Stimulated activated CD8-positive, alpha-beta memory T cell treated with anti-CD3 and anti-CD28 coated beads, Interleukin-7, amount 100 ng/mL, for 24 hours (primary cell): ENCODE measurements at places on chromosomes 5 and 9.

- DNase-seq: no peak
Measured at GRCh38 chr9:2628919-2629318, 7.3 kb downstream of the VLDLR start.

GRCh38 chr5:77210964-77211690 is 647 bp downstream of the PDE8B start:
- no peak for DNase-seq

DNA sequence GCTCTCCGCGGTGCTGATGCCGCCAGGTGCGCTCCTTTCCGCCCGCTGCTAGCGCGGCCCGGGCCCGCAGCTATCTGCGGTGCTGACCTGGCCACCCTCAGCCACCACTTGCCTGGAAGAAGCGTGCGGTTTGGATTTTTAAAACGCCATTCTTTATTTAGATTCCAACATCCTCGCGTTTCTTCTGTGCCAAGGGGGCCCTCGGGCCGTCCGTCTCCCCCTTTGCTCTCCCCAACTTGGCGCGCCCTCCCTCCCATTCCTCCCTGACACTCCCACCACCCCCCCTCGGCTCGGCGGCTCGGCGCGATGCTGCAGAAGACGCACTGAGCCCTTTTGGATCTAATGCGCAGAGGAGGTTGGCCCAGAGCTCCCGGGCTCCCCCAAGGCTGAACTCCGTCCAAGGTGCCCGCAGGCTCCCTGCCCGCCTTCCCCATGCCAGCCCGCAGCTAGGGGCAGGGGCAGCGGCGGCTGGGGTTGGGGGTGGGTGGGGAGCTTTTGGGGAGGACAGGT is at the start of gene BARHL1:
Gene BARHL1 (plus strand): TSS at position 331 of the 510 bp plus-strand sequence. CDS start 192 bp downstream, outside the sequence.
- DNase-seq: no peak

DNA sequence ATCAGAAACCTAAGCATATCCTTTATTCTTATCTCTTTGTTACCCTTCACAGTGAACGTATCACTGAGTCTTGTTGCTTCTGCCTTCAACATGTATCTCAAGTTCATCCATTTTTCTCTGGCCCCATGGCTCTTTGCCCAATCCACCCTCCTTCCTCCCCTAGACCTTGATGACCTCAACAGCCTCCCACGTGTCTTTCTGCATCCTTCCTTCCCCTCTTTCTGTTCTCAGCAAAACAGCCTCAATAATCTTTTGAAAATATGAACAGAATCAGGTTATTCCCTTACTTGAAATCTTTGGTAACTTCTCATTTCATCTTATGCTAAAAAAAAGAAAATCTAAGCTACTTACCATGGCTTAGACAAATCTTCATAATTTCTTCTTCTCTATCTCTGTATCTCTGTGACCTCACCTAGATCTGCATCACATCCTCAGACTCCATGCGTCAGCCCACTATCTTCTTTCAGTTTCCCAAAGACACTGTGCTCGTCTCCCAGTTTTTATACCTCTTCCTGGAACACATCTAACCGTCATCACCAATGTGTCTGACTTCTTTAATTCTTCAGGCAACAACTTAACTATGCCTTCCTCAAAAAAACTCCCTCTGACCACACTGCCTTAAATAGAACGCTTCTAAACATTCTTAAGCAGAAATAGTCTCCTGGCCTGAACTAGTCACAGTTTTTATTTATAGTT is 208.0 kb downstream of the PARP8 start:
- DNase-seq: no peak

DNA sequence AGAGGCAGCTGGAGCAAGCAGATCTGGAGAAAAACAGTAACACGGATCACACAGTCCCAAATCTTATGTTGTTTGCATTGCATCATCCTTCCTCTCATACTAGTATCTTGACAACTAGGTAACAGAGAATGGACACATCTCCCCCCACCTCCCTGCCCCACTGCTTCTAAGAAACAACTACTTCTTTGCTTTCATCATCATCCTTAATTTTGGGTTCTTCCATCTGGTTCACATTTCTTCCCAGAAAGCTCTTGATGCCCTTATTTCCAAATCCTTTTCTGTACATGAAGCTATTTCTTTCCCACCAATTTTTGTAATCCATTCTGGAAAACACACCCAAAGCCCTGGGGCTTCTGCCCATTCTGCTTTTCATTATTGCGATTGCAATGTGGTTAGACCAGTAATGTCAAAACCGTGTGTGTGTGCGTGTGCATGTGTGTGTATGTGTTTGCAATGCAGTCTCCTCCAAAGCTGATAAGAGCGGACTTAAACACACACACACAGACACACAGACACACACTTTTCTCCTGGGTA is 254.7 kb upstream of the SLC30A5 start:
- no peak for DNase-seq

- no peak for DNase-seq
Measured at GRCh38 chr9:7210854-7211637, 453.3 kb downstream of the KDM4C start.

DNA sequence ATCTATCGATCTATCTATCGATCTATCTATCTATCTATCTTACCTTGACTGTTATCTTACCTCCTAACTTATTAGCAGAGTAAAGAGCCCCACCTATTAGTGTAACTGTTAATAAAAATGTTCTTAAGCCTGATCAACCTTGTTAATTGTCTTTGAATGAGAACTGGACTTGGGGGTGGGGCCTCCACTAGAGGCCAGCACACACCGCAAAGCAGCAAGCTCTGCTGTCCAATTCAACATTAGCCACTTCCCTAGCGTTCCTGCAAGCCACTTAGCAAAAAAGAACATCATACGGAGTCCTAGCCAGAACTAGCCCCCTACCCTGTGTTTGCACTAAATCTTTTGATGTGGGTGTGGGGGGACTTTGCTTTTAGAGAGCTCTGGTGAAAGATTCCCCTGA is 515.8 kb downstream of the KDM4C start:
- no peak for DNase-seq

DNA sequence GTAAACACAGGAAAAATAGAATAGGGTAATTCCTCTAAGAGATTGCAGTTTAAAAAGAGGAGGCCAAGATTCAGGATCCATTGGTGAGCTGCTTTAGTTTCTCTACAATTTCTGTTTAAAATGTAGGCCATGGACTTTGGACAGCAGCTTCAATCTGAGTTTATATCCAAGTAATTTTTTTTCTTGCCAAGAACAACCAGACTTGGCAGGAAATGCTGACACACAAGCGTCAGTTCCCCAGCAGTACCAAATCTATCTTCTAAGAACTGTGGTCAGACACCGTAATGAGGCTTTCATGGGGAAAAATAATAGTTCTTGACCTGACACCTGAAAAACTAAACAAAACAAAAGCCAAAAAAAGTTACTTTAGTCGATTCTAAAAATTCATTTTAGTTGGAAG is 528.8 kb downstream of the CSNK1G3 start:
- DNase-seq: no peak

DNA sequence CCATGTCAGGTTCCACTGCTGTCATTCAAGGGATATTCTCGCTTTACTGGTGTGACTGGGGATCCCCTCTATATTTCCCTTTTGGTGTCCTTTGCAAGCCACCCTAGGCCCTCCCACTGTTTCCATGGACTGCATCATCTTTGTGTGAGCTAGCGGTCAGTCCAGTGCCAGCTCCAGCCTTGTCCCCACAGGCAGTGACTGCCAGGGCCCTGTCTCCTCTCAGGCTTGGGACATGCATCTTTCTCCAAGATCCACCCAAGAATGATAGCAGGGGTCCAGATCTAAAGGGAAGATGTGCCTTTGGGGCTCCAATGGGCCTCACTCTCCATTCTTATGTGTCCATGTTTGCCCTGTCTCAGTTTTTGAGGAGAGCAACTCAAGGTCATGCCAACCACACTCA is 37.8 kb upstream of the NXNL2 start:
- DNase-seq: no peak

DNA sequence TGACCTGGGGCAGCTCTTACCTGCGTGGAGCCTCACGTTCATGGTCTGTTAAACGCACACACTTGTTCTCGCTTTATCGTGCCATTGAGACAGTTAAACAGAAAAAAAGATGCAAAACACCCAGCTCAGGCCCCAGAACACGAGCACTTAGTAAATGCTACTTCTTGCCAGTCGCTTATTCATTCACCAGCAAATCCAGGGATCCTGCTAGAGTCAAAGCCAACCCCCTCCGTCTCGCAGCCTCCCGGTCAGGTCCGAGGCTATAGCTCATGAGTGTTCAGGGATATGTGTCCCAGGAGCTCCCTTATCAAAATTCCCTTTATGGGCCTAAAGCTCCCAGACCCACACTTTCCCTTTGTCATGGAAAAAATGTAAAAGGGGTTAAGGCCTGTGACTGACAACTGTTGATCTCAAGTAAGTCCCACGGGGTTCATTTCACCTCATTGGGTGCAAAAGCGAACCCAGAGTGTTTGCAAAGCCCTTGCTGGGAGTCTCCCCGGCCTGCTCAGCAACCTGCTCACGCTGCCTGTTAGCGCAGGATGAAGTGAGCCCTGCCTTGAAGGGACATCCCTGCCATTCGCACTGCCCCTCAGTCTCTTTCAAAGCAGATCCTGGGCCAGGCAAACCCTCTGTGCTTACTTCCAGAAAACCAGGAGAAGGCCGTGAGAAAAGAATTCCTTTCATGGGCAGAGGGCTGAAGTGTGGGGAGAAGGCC is 40.7 kb downstream of the HRH2 start:
- no peak for DNase-seq

- no peak for DNase-seq
Measured at GRCh38 chr5:127906562-127907204, 176.9 kb upstream of the SLC12A2 start.

GRCh38 chr9:137029058-137029936 is 1.3 kb upstream of the ABCA2 start:
- DNase-seq: peak; percentile 64

DNA sequence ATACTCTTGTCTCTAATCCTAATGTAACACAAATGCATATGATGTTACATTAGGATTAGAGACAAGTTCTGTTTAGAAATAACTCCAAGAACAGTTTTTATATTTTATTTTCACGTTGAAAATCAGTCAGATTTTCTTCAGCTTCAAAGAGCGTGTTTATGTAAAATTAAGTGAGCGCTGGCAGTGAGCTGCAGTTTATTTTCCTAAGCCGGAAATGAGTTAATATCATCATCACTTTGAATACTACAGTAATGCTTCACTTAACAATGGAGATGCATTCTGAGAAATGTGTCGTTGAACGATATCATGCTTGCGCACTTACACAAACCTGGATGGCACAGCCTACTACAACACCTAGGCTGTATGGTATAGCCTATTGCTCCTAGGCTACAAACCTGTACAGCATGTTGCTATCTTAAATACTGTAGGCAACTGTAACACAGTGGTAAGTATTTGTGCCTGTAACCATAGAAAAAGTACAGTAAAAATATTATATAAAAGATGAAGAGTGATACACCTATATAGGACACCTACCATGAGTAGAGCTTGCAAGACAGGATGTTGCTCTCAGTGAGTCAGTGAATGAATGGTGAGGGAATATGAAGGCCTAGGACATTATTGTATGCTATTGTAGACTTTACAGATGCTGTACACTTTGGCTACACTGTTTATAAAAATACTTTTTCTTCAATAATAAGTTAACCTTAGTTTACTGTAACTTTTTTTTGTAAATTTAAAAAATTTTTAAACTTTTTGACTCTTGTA is 65.9 kb upstream of the C5orf46 start:
- DNase-seq: no peak

GRCh38 chr5:66720780-66721179 is 124.6 kb downstream of the MAST4 start:
- no peak for DNase-seq

GRCh38 chr5:15472116-15472515 is 27.9 kb upstream of the FBXL7 start:
- DNase-seq: no peak

- DNase-seq: no peak
Measured at GRCh38 chr9:134592018-134592818, 49.4 kb upstream of the COL5A1 start.

GRCh38 chr9:34773306-34773910 is 63.5 kb upstream of the CCL21 start:
- DNase-seq: no peak

DNA sequence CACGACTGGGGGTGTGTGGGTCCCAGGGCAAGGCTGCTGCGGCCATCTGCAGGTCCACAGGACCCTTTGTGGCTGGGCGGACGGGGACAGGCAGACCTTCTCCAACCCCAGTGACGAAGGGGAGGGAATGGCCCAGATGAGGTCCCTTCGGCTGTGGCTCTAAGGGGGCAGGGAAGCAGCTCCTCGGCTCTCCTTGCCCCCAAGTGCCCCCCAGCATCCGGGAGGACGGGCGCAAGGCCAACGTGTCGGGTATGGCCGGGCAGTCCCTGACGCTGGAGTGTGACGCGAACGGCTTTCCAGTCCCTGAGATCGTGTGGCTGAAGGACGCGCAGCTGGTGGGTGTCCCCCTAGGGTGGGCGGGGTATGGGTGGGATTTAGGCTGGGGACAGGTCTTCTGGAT is 82.8 kb downstream of the HMCN2 start:
- DNase-seq: no peak

GRCh38 chr5:56513141-56513540 is 280.0 kb upstream of the ANKRD55 start:
- DNase-seq: no peak

DNA sequence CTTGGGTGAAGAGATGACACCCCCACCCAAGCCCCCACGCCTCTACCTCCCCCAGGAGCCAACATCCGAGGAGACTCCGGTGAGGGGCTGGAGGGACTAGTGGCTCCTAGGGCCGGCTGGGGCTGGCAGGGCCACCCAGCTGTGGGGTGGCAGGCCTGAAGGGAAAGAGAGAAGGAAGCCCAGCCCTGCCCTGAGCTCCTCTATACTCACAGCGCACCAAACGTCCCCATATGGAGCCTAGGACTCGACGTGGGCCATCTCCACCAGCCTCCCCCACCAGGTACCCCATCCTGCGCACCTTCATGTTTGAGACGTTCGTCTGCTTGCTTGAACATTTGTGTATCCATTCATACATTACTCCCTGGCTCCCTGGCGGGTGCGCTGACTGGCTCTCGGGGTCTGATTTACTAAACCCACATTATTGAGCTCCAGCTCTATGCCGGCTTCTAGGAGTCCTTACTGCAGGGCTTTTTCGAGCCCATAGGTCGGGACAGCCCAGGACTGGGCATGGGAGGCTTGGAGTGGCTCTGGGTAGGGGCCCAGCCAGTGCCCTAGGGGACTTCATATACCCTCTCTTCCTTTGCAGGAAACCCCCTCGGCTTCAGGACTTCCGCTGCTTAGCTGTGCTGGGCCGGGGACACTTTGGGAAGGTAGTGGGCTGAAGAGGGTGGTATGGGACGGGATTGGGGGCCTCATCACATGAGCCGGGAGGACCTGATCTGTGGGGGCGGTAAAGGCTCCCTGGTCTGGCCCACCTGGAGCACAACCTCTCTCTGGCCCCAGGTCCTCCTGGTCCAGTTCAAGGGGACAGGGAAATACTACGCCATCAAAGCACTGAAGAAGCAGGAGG is 9.1 kb downstream of the ZDHHC12 start:
- no peak for DNase-seq

- no peak for DNase-seq
Measured at GRCh38 chr9:76703270-76703669, 61.0 kb upstream of the PCA3 start.

DNA sequence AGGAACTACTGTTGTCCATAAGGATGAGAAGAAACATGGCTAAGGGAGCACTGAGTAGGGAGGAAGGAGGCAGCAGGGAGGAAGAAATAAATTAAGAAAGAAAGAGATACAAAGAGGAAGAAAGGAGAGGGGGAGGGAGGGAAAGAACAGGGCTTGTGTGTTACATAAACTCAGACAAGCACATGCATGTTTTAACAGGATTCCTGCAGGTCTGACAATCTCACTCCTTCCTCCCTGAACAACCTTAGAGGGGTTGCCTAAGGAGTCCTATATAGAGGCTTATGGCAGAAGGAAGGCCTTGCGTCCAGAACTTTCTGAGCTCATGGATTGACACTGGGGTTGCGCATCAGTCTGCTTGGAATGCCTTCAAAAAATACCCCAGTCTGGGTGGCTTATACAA is 4.2 kb upstream of the KCNIP1 start:
- DNase-seq: no peak

GRCh38 chr5:100777680-100778300 is 125.3 kb downstream of the ST8SIA4 start:
- DNase-seq: no peak
